ENCODE measurements at places on chromosomes 5 and 9.

- DNase-seq = no peak
These were observed 11.0 kb upstream of the ACER2 start for GRCh38 chr9:19397845-19398244.

DNA sequence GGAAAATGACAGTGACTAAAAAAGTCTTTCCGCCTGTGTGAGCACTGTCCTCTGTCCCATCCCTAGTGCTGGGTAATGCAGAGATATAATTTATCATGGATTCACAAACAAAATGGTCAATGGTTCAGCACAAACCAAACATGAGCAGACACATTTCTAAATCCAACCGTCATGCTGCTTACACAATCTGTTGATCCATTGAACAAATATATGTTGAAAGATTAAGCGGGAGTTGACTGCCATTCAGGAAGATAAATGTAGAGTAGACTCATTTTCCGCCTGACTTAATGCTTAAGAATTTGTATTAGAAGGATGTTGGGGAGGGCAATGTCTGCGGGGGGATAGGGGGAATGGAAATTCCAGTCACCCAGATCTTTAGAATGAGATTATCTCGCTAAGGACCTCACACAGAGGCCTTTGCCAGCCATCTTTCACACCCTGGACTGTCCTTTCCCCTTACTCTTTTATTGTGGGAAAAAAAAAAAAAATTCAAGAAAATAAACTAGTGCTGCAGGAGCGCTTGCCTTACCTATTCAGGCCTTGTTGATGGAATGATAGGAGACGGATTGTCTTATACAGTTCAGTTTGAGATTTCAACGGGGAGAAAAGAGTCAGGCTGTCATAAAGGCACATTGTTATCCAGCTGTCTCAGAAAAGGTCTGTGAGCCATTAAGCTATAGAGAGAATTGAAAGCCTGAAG lies 153.7 kb downstream of the TLE1 start:
- no peak for DNase-seq

DNA sequence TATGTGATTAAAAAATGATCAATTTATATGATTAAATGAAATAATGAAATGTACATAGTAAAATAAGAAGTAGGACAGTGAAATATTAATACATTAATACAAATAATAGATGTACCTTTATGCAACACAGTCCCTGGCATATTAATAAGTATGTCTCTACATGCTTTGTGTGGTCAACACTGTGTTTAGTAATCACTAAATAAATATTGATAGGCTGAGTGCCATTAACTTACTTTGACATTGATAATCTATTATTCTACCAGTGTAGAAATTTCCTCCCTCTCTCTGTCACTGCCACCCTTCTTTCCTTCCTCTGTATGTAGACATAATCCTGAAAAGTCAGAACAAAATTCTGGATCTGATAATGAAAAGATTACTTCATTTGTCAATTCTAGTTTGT lies 43.7 kb downstream of the RNF180 start:
- DNase-seq = no peak

- no peak for DNase-seq
These were observed 73.4 kb upstream of the CDH6 start for GRCh38 chr5:31119938-31120641.

GRCh38 chr9:31185831-31186230 lies 1198.6 kb upstream of the ACO1 start:
- no peak for DNase-seq

GRCh38 chr5:136052692-136053335 lies 24.0 kb downstream of the TGFBI start:
- no peak for DNase-seq

DNA sequence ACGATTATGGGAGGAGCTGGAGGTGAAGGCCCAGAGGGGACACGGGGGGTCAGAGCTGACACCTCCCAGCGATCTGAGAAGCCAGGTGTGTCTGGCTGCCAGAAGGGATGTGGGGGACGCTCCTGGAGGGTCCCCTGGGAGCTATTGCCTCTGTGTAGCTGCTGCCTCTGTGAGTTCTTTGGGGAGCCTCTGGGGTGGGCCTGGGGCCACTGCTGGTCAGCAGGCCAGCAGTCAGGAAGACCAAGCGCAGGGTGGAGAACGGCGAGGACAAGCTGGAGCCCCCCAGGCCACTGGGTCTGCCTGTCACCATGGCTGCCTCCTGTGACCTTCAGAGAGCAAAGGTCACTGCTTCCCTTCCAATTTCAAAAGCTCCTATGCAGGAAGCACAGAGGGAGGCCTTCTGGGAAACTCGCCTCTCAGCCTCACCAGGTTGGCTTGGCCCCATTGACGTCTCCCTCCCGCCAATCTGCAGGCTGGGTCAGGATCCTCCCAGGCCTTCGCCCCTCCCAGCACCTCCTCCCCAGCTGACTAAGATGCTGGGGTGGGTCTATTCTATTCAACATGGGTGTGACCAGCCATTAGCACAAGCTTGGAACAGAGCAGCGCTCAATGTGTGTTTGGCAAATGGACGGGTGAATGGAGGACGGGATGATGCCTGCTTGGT lies 126.4 kb downstream of the GAPVD1 start:
- DNase-seq = no peak

DNA sequence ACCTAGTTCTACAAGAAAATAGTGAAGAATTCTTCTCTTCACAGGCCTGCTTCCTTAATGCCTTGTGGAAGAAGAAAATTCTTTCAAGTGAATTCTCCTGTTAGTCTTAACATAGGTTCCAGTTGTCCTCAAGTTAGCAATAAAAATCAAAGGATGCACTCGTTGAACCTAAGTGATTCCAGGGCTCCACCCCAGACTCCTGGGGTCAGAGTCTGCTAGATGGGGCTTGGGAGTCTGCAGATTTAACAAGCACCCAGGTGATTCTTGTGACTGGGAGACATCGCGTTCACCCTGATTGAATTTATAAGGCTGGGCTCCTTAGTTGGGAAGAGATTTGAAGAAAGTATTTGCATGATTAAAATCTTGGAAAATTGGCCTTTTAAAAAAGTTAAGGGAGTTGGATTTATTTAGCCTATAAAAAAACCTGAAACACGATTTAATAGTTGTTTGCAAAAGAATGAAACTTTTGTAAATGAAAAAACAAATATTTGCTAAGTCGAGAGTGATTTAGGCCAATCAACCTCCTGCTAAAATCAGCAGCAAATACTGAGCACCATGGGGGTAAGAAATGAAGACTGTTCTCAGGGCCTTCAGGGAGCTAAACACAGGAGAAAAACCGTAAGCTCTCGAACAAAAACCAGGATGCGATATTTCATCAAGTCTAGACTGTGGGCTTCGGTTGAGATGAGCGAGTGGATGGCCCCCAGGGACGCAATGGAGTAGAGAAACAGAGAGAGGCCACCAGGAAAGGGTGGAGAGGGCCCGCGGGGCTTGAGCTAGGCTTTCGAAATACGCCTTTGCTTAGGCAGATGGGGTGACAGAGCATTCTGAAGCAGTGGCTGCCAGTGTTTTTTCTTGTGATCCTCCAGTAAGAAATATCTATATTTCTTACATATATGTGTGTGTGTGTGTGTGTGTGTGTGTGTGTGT lies 86.9 kb upstream of the TTC23L start:
- DNase-seq = no peak

DNA sequence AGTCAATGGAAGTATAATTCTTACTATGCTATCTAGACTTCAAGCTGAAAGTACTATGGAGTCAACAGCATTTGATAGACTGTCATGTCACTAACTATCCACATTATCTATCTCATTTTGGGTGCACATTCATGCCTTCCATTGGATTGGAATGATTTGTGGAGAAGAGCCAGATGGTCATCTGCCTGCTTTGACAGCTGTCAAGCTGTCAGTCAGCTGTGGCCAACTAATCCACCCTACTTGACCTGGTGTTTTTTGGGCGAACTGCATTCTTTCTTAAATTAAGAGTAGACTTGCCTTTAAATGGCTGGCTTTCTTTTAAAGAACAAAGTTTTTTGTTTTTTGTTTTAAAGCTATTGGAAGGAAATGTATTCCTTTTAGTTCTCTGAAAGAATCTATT lies 151.5 kb downstream of the DCP2 start:
- no peak for DNase-seq

DNA sequence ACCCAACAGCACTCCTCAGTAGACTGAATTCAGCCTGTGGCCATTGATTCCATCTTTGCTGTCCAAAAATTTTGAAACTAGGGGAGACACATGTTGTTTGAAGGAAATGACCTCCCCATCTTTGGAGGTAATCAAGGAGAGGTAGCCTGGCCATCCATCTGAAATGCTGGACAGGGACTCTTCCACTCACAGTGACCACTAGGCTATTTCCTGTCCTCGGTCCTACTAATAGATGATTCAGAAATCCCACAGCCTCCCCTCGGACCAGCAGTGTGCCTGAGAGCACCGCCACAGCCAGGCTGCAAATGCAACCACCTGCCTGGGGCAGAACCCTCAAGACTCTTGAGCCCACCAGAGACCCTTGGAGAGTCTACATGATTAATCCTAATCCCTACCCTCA lies 12.5 kb downstream of the HRH2 start:
- no peak for DNase-seq

DNA sequence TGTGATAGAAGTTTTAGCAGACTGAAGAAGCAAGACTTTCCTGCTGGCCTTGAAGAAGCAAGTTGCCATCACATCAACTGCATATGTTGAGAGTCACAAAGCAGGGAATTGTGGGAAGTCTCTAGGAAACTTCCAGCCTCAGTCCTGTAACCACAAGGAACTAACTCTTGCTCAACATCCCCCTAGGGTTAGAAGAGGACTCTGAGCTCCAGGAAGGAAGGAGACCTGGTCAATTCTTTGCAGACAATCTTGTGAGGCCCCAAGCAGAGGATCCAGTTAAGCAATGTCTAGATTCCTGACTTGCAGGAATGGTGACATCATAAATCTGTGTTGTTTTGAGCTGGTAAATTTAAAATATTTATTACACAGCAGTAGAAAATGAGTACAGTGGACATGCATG lies 18.6 kb upstream of the ZNF366 start:
- no peak for DNase-seq

DNA sequence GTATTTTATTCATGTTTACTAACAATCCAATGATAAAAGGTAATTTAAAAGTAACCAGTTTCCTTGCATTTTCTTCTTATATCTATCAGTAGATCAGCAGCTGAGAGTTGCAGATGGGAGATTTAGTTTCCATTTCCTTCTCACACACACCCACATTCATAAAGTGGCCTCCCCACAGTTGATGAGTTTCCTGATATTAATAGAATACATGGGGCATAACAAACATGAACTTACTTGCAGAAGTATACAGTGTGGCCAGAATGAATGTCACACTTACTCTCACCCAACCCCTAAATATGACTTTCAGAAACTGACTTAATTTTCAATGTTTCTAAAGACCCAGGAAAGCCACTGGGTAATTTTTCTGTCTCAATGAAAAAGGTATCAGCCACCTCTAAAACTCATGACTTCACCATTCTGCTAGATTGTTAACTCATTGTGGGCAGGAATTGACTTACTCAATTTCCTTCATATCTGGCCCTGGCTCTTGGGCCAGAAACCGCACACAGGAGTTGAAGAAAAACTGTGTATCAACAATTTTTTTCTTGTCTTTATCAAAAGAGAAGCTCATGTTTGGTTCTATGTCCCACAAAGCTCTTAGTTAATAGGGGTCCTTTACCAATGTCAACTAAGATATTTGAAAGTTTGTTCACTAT lies 63.5 kb upstream of the OSMR start:
- no peak for DNase-seq

DNA sequence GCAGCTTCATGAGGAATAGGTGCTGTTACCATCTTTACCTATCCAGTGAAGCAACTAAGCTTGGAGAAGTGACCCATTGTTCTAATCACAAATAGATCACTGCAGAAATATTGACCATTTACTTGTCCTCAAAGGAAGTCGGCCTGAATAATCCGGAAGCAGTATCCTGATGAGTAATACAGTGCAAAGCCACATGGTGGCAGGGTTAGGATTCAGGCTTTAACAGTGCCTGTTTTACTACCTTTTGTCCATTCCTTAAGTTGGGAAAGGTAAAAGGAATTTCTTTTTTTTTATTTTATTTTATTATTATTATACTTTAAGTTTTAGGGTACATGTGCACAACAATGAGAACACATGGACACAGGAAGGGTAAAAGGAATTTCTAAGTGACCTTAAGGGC lies 336.3 kb downstream of the KDM4C start:
- no peak for DNase-seq

DNA sequence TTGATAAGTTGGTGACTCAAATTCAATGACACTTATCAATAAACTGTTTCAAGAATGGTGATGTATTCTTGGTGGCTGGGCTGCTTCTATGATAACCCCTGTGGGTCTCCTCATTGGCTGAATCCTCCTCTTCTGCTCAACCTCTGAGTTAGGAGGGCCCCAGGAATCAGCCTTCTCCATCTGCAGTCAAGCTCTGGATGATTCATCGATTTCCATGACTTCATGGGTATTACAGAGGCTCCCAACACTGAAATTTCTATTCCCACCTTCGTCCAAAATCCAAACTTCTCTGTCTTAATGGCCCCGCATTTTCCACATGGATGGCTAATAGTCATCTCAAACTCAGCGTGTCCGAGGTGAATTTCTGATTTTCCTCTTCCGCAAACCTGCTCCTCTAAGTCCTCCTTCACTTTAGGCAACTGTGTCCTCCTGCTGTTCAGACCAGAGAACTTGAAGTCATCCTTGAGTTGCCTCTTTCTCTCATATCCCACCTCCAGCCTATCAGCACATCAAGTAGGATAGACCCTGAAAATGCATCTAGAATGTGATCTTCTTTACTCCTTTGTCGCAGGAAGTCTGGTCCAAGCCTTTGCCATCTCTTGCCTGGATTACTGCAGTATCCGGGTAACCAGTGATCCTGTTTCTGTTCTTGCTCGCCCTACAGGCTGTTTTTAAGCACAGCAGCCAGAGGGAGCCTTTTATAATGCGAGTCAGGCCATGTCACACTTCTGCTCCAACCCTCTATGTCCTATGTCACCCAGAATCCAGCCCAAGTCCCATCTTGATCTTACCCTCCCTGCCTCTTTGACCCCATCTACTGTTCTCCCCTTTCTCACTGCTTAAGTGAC lies 41.4 kb upstream of the IL7R start:
- DNase-seq = no peak

- DNase-seq = no peak
These were observed 218.4 kb upstream of the KLF4 start for GRCh38 chr9:107707915-107708441.

DNA sequence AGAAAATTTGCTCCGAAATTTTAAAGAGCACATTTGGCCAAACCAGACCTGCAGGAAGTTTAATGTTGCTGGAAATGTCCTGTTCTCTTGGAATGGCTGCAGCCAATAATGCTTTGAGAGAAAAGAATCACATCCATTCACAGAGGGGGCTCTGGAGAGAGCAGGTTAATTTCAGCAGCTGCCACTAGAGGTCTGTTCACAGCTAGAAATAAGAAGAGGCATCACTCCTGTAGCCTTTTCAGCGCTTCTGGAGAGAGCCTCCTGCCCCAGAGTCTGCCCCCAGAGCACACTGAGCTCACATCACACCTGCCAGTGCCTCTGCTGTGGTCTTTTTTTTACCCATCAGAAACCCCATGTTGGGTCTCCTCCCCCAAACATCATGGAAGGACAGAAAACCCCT lies 124.8 kb upstream of the RAD23B start:
- no peak for DNase-seq

GRCh38 chr5:82362636-82363035 lies 84.5 kb upstream of the RPS23 start:
- no peak for DNase-seq
